NCI-H446 treated with DMSO at 0.1 percent for 48 hours (cell line): ENCODE measurements at places on chromosomes 13 and 19.

- DNase-seq: no peak
Observed at GRCh38 chr13:93413972-93414717, 187.5 kb downstream of the GPC6 start.

DNA sequence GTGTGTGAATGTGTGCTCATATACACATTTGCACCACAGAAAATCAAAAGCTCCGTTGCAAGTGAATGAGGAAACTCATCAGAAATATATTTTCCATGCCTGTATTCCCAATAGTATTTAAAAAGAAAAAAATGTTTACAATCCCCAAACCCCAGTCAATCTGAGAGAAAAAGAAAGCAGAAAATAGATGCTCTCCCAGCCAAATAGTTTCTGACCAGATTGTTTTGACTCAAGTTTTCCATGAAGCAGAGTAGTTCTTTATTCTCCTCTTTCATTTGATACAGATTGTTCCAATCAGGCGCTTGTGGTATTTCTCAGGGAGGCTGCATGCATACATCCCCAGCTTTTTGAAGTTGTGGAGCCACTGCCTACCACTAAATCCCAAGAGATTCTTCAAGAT is 110.6 kb downstream of the STARD13 start:
- no peak for DNase-seq

GRCh38 chr19:55484593-55485438 is at the start of gene NAT14:
NAT14 (plus strand) TSS chr19:55485188; CDS start chr19:55485709, 521 bp downstream.
- no peak for DNase-seq

GRCh38 chr13:97130190-97130589 is 91.9 kb upstream of the MBNL2 start:
- DNase-seq: no peak

DNA sequence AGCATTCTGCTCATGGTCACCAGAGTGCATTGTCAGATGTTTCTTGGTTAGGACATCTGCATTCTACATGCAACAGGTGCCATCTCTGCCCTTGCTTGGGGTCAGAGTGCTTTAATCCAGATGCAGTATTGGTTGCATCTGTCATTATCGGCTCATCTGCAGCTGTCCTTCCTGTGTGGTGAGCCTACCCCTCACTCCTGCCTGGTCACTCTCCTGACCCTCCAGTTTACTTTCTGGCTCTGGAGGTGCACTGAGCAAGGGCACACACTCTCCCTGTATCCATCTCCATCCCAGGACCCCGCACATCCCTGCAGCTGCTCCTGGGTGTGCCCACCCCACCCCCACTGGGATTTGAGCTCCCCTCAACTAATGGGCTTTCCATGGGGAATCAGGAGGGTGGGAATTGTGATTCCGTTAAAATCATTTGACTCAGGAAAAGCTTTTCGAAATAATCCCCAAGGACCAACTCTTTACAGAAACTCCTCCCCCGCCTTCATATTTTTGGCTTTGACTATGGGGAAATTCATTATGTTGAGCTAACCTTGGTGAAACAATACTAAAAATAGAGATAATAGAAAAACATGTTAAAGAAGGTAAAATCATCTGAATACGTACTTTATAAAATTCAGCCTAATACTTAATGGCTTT is 70.2 kb downstream of the COL4A2 start:
- no peak for DNase-seq
